ENCODE measurements at places on chromosomes 11 and 22.

- no peak for DNase-seq
Observed at GRCh38 chr11:124976531-124976930, 22.5 kb downstream of the CCDC15 start.

- no peak for DNase-seq
Observed at GRCh38 chr22:26561756-26562417, 28.0 kb downstream of the TPST2 start.

DNA sequence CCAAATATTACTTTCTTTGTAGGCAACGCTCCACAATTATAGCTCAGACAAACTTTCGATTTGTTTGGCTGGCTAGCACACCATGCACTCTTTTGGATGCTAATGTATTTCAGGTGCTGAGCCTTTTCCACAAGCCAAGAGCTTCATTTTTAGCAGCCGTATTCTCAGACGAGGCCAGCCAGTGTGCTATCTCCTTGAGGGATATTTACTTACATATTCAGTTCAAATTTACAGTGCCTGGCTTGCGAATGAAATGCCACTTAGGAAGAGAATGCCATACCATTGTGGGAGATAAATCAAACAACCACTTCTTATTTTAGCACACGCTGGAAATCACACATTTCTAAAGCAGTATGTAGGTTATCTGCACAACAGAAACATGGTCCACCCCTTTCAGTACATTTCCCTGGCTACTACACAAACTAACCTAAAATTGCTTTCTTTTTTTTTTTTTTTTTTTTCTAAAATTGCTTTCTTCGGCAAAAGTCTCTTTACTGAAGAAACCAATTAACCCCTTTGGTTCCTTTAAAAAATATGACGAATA is 236.9 kb downstream of the CADM1 start:
- DNase-seq: no peak

GRCh38 chr11:105618343-105618955 is 8.6 kb downstream of the GRIA4 start:
- DNase-seq: no peak

- DNase-seq: peak; percentile 63
Observed at GRCh38 chr11:26976389-26976788, 17.5 kb upstream of the FIBIN start.

DNA sequence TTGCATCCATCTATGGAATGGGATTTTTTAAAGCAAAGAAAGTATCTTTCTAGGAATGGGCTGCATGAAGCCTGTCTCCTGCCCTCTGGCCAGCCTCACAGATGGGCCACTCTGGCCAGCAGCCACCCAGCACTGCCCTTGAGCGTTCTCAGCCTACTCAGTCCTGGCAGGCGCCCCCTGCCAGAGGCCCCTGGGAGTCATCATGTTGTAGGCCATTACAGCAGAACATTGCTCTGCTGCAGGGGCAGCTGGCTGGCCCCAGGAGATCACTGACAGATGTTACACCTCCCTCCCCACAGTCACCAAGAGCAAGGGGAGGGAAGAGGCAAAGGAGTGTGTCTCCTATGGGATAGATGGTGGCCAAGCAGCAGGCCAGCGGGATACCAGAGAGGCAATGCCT is 363.7 kb downstream of the NXPE2 start:
- DNase-seq: no peak

GRCh38 chr11:81497202-81497804 is 1236.4 kb downstream of the FAM181B start:
- peak; percentile 75 for DNase-seq

DNA sequence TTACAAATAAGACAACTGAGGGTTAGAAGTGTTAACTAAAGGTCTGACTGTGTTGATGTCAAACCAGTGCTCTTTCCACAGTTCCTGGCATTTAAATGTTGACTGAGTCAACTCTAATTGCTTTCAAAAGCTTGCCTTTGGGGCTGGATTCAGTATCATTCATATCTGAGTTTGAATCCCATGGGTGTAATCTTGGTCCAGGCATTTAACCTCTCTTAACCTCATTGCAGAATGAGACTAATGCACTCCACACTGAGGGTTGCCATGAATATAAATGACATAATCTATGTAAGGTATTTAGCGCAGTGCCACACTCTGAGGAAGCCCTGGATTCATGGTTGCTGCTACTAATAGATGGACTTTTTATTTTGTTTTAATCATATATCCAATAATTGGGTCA is 274.3 kb downstream of the DDX10 start:
- DNase-seq: no peak

DNA sequence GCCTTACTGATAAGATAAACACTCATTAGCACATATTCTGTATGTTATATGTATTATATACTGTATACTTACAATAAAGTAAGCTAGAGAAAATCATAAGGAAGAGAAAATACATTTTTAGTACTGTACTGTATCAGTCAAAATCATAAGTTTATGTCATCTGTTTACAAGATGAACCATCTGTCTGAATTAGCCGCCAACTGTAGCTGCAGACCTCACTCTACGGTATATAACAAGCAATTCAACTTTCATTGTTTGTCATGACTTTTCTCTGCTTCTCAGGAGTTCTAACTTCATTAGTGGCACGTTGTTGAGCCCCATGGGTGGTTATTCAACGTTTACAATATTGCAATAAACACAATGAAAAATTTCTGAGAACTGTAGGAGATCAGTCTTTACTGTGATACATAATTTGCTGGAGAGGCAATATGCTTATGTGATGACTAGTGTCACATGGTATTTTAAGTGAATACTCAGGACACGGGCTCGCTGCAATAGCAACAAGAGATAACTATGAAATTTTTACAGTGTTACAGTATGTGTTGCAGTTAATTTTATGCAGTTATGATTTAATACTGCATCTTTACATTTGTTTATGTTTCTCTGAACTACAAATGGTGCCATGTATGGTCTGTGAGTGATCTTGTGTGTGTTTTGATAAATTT is 132.2 kb upstream of the CTSC start:
- DNase-seq: no peak

Data from A172 (cell line).